ENCODE measurements at places on chromosomes 6 and 20.

- peak; percentile 65 for DNase-seq
Measured at GRCh38 chr6:11094411-11094851, 797 bp downstream of the SMIM13 start.

GRCh38 chr6:84804720-84805119 is 40.3 kb upstream of the TBX18 start:
- DNase-seq = no peak

DNA sequence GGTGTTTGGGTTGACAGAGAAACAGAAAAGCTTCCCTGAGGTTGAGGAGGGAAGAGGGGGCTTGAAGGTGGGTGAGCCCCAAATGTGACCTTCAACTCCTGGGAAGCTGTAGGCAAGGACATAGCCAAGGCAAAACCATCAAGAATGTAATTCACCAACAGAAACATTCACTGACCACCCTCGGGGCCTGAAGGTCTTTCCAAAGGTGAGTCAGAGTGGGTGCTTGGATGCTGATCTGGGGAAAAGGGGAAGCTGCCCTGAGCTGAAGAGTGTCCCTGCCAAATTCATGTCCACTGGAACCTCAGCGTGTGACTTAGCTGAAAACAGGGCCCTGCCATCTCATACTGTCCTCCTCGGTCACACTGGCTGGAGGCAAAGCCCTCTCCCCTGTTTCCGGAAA is 234.2 kb upstream of the SULF2 start:
- no peak for DNase-seq

GRCh38 chr6:158475344-158476302 is 84.3 kb upstream of the TMEM181 start:
- no peak for DNase-seq

GRCh38 chr6:25966711-25967110 is 4.1 kb downstream of the TRIM38 start:
- no peak for DNase-seq

- DNase-seq = no peak
Measured at GRCh38 chr20:43102394-43102793, 87.3 kb downstream of the PTPRT start.

DNA sequence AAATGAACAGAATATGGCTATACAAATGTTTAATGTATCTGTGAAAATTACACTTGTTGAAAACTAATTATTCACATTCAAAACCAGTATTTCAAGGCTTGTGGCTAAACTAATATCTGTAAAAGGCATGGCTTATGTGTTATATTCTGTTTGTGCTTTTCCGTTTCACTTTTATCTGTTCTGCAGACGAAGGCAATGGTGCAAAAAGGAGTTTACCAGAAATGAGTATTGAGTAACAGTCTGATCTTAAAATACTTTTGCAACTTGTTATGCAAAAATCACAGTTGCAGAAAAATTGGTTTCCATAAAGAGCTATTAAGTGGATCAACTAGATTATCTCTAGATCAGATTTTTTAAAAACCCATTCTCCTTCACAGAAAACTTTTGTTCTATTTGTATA is 9.4 kb upstream of the STX11 start:
- DNase-seq = no peak

DNA sequence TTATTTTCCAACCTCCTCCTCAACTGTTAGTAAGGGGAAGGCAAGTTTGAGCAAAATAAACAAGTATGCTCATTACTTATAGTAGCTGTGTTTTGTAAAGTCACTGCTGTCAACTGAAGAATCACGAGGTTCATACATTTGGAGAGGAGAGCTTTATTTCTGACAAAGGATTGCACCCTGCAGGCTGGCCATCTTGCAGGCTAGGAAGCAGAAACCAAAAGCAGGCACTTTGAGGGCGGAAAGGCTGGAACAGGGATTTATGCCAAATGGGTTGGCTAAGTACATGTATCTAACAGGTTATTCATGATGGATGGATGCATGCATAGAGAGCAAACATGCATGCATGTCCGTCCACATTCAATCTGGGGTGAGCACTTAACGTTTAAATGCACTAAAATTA is 46.7 kb downstream of the PSMB1 start:
- DNase-seq = no peak

DNA sequence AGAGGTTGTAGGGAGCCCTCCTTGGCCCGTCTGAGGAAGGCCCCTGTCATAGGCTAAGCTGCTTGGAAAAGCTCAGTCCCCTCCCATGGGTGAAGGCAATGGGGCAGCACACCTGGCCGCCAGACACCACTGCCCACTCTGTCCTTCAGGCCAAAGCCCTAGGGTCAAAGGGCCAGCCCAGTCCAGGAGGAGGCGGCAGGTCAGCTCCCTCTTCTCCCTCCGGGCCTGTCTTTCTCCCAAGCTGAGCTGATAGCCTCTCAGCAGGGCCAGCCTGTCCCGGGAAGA is 5.1 kb upstream of the CLPSL2 start:
- no peak for DNase-seq

DNA sequence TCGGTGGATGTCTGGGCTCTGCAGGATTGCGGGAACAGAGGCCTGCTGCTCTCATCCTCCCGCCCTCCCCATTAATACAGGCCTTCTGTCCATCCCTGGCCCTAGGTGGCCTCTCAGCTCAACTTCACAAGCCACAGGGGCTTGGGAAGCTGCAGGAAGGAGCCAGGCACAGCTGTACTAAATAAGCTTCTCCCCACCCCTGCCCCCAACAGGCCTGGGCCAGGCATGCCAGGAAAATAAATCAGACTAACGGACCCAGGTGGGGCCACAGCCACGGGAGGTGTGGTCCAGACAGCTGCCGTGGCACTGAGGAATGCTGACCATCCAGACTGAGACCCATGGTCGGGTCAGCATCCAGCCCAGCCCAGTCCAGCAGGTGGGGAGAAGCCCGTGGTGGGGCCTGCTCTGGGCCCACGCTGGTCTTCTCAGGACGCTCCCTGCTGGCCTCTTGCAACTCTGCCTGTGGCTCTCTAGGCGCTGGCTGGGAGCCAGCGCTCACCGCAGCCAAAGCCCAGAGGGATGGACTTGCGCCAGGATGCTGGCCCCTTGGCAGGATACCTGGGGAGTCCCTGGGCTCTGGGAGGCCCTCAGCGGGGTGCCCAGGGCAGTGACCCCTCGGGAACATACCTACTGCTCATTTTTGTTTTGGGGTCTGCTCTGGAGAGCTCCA is 8.6 kb upstream of the YTHDF1 start:
- no peak for DNase-seq

DNA sequence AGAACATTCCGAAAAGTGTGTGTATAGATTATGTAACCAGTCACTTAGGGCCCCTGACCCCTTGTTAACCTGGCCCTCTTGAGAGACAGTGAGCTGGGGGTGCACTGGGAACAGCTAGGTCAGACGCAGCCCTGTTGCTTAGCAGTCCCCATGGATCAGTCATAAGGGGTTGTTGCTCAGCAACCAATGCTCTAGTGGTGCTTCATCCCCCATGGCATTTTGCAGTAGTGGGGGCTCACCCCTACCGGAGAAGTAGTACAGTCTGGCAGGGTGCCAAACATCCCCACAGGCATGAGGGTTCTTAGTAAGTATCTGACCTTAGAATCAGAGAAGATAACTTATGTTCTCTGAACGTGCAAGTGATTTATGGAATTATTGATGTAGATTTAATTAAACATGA is 12.3 kb downstream of the PKIB start:
- no peak for DNase-seq

Measured in activated CD8-positive, alpha-beta T cell treated with anti-CD3 and anti-CD28 coated beads, Interleukin-2, amount 10 ng/mL, durations not matched to agents 7 days and 5 days (primary cell).